ENCODE measurements at places on chromosomes 6 and 20.

GRCh38 chr6:99349171-99350141 lies at the start of gene FAXC:
Gene FAXC (minus strand): TSS chr6:99349674. CDS start chr6:99349372, 302 bp downstream.
- DNase-seq: no peak

GRCh38 chr6:2854396-2854982 lies 12.8 kb upstream of the SERPINB1 start:
- DNase-seq: no peak

GRCh38 chr6:35594503-35595186 lies 81.9 kb upstream of the TULP1 start:
- no peak for DNase-seq

DNA sequence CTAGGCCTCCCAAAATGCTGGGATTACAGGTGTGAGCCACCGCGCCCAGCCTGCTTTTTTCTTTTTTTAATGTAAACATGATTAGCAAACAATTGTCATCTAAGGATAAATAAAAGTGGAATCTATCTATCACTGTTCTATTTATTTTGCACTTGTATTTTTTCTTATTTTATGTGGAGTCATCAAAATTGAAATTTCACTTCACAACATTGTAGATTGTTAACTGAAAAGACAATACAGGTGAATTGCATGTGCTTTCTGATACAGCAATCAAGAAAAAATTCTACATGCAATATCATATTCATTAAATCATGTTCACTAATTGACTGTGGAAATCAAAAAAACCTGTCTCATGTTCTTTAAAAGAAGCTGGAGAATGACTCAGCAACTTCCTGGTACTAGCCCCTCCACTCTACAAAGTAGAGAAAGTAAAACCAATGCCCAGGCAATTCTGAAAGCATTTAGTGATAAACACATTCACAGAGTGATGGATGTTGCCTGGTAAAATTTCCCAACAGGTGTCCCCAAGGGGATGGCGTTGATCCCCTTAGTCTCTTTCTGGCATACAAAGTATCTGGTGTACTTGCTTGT lies 10.7 kb upstream of the RFX6 start:
- no peak for DNase-seq

- no peak for DNase-seq
These were observed 1.9 kb downstream of the FNDC11 start for GRCh38 chr20:63555661-63556381.

GRCh38 chr6:156582509-156582992 lies 194.6 kb upstream of the ARID1B start:
- no peak for DNase-seq

DNA sequence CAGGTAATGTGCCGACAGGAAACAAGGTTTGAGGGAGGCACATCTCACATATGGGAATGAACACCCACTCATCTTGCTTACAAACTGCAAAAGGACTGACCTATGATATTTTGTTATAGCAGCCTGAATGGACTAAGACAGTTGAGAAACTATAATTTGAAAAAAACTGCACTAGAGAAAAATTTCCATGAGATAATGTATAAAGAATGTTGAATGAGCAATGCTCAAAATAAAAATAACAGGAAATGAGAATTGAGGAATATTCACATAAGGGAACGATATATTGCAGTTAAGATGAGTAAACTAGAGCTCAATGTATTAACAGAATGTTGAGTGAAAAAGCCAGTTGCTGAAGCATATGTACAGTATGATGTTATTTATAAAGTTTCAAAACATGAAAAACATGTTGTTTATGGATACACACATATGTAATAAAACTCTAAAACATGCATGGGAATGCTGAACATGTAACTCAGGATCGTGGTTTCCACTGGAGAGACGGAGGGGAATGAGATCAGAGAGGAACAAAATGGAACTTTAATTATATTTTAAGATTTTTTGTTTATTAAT lies 6.3 kb upstream of the TBC1D22B start:
- DNase-seq: no peak

DNA sequence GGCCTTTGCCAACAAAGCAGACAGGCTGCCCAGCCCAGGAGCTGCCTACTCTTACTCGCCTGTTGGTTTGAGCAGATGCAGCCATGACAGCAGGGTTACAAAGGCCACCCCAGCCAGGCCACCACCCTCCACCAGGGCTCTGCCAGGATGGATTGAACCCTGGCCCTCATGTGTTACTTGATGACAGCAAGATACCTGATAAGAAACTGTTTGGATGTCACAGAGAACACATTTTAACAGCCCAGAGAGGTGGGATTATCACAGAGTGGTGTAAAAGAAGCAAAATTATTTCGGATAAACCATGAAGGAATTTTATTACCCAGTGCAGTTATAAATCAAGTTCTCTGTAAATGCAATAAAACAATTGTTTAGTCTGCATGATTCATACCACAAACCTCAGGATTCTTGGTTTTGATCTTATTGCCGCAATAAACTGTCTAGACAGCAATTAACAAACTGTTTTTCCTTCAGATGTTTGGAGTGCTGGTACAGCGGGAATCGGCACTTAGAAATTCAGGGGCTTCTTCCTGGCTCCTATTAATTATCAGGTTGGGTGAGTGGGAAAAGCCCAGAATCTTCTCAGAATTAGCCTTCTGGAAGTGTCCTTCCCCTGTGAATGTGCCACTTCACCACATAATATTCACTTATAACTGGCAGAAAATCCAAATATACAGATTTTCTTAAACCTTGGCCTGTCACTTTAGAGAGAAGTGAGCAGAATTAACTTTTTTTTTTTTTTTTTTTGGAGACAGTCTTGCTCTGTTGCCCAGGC lies 58.0 kb upstream of the SALL4 start:
- DNase-seq: no peak

DNA sequence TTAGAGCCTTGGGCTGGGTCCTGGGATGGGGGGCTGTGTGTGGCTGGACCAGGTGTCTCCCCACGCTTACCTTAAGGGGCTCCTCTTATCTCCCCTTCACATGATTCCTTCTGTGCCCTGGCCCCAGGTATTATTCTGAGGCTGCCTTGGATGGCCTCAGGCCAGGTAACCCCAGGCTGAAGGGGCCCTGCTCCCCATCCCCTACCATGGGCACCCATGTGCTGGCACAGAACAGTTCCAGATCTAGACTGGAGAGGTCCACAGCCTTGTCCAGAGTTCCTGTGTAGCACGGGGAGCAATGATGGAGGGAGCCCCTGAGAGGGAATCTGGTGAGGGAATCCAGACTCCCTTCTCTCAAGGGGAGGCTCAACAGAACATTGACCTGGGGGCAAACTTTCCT lies 32.1 kb downstream of the MOCS1 start:
- no peak for DNase-seq

GRCh38 chr6:15392182-15392581 lies 146.3 kb downstream of the JARID2 start:
- no peak for DNase-seq

DNA sequence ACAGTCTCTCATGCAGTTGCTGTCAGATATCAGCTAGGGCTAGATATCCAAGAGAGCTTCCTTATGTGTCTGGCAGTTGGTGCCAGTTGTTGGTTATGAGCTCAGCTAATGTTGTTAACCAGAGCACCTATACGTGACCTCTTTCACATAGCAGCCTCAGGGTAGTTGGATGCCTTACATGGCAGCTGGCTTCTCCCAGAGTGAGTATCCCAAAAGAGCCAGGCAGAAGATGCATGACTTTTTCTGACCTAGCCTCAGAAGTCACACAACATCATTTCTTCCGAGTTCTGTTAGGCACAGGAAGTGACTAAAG lies 175.7 kb downstream of the VEGFA start:
- DNase-seq: no peak

DNA sequence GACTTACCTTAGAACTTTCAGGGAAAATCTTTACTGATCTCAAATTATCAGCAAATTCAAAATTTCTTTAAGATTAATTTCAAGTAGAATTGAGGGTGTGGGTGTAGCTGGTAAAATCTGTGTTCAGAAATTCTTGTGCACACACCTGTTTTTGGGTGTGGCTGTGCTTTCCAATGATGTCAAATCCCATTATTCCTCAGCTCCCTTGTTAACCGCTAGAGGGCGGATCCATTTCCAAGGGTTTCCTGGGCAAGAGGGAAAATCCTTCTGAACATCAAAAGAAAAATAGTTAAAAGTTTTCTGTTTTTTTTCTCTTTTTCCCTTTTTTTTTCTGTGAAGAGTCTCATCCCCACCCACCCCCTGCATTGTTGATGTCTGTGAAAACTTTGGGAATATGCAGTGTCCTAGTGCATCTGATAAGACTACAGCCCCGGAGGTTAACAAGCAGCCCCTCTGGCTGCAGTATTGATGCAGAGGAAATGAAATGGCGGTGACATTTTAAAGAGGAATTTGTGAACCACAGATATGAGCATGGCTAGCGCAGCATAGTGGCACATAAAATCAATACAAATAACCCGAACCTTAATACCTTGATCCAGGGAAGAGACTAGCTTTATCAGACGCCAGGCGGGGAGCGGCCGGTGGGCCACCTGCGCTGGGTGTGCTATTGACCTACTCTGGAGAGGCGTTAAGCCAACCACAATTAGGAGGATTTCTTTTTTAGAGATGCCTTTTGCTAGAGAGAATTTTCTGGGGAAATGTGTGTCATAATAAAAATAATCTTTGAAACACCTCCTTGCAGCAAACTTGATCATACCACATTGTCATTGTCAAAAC lies 130.9 kb downstream of the FOXA2 start:
- no peak for DNase-seq

- no peak for DNase-seq
These were observed 47.1 kb downstream of the ELMO2 start for GRCh38 chr20:46359233-46359751.

GRCh38 chr6:45169815-45170214 lies 158.3 kb upstream of the RUNX2 start:
- no peak for DNase-seq

DNA sequence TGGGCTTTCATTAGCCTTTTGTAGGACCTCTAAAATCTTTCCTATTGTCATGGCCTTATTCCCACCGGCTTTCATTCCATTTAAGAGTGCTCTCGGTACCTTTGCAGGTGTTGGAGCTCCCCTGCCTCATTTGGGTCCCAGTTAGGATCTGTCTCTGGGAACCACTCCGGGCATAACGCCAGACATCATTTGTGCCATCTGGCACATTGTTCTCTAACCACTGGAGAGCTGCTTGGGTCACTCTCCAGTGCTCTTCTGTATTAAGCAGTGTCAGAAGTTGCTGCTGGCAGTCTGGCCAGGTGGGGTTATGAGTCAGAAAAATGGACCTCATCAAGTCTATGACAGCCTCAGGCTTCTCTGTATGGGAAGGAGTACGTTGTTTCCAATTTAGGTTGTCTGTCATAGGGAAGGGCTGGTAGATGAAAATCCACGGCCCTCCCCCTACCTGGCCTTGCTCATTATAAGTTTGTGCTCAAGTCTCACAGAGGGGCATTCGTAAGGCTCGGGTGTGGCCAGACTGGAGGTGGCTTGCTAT lies 62.9 kb upstream of the MOCS1 start:
- DNase-seq: no peak
